Substantia nigra (tissue), 51 donors: ENCODE measurements at places on chromosomes 13 and 19.

- no peak for DNase-seq
Measured at GRCh38 chr13:111611651-111612050, 291.2 kb downstream of the TEX29 start.

- no peak for DNase-seq
Measured at GRCh38 chr19:22332924-22333323, 46.7 kb downstream of the ZNF729 start.

DNA sequence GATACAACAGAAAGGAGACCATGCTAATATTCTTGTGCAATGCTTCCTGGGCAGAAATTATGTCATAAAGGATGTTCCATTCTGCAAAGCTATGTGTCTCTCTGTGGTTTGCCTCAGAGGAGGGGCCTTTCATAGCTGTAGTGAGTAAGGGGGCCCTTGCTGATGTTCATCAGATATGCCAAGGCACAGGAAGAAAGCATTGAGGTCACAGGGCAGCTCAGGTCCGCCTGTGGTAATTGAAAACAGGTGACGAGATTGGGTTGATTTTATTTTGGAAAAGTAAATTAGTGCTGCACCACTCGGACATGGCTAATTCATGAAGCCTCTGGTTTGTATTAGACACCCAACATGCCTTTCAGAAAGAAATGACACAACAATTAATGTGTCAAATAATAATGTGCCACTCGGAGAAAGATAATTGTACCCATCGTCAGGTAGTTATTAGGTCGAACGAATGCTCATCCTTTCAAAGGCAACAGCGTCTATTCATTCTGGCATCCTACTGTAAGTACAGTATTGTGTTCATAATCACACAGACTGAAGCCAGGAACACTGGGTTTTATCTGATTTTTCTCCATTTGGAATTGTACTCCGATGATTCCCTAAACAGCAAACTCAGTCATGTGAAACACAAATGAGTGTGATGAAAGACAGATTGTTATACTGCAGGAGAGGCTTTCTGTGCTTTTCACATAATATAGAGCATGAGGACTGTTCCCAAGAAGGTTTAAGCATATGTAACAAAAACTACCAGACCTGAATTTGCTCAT is 421.6 kb upstream of the KLF12 start:
- no peak for DNase-seq

GRCh38 chr13:43786472-43786765 is 353 bp downstream of the ENOX1 start:
- no peak for DNase-seq

- no peak for DNase-seq
Measured at GRCh38 chr13:30027569-30028455, 177.4 kb upstream of the UBL3 start.

DNA sequence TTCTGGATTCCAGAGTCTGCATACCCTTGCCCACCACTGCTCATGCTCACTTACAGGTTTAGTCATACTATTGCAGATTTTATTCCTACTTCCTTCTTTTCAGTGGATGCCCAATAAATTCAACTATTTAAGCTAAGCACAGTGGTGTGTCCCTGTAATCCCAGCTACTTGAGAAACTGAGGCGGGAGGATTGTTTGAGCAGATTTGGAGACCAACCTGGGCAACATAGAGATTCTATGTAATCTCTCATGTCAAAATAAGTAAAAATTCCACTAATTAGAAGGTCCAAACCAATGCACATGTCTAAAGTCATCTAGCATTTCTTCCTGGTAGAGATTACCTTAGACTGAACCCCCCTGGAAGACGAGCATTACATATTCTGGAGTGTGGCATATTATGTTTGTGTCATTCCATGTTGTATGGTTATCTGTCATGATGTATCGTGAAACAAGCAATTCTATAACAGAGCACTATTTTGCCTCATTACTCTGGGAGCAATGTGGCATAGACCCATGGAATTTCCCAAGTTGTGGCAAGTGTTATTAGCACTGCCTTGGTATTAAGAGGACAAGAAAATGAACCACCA is 8.3 kb downstream of the HMGB1 start:
- DNase-seq = no peak

DNA sequence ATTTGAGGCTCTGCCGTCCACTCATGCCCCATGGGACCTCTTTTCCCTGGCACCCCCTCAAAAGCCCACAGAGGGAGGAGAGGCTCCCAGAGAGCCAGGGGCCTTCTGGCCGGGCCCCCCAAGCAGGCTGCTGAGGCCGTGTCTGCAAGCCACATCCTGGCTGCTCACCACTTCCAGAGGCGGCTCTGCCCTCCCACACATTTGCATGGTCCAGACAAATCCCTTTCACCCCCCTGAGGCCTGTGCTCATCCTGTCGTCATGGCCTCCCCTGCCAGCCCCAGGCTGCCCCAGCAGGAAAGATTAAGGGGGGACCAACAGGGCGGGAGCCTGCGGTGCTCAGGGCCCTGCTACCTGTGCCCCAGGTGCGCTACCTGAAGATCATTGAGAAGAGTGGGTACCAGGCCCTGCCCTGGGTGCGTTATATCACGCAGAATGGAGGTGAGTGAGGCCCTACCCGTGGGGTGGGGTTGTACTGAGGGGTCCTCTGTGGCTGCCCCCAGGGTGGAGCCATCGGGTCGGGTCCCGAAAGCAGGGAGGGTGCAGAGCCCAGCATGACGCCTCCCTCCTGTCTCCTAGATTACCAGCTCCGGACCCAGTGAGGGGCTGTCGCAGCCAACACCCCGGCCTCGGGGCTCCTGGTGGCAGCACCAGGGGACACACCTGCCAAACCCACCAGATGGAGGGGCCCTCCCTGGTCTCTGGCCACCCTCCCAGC is 36.3 kb downstream of the AP1M1 start:
- DNase-seq = no peak

GRCh38 chr13:27607125-27607524 is 13.2 kb downstream of the LNX2 start:
- DNase-seq = no peak

DNA sequence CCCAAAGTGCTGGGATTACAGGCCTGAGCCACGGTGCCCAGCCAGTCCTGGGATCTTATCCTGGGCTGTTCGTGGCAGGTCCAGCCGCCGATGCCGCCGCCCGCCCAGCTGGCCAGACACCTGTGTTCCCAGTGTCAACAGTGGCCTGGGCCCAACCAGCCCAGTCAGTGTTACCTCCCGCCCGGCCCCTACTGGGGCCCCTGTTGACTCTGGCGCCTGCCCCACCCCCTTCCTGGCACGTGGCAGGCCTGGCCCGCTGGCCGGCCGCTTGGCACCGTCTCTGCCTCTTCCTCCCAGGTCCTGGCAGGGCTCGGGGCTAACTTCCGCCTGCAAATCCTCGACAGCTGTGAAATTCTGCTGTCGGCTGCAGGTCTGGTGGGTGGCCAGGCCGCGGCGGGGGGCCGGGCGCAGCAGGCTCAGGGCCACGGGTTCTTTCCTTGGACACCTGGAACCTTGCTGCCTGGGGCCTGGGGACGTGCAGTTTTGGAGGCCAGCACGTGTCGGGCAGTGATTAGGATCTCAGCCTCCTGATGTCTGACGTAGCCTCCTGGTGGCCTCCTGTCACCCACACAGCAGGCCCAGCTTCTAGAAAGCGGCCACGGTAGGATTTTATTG is 9.1 kb downstream of the ARID3A start:
- DNase-seq = peak; percentile 76

DNA sequence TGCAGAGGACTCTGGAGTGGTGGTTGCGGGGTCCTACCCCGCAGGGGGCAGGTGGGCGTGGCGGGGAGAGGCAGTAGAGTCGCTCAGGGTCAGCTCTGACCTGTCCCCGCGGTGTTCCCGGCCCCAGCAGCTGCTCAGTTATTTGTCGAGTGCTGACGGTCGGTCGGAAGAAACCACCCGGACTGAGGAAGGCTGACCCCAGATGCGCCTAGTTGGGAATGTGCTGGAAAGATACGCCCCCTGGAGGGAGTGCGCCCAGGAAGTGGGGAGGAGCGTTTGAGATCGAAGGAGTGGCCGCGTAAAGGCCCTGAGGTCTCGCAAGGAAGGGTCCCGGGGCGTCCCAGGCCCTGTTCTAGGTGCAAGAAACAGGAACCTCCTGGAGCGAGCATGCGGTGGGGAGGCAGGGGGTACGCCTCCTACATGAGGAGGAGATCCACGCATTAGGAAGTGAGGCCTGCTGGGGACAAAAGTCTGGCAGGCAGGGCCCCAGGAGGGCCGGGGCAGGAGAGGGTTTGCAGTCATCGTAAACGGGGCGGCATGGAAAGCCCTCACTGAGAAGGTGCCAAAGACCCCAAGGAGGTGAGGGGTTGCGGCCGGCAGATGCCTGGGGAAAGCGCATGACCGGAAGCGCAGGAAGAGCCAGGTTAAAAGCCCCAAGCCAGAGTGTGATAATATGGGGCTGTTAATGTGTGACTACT is 9.2 kb downstream of the CCDC8 start:
- DNase-seq = no peak

- DNase-seq = peak; percentile 93
Measured at GRCh38 chr19:45467456-45468158, at the start of gene FOSB. FOSB (plus strand) TSS chr19:45467996; CDS start chr19:45468587, 591 bp downstream.

DNA sequence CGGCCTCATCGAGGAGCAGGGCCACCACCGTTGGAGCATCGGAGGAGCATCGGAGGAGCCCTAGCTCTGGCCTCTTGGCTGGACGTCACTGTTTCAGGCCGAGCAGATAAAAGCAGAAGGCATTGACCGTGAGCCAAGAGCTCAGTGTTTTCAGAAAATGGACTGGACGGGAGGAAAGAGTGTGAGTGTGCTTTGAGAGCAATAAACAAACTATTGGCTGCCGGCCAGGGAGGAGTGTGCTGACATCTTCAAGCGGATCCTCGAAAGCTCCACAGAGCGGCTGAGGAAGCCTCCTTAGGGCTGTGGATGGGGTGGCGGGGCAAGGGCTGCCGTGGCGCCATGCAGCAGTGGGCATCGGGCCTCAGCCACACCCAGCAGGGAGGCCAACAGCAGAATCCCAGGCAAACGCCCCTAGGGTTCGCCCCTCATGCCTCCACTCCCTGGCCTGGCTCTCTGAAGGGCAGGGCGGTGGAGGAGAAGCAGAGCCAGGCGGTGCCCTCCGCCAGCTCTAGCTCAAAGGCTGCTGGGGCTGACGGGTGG is 41.8 kb downstream of the IRS2 start:
- no peak for DNase-seq

GRCh38 chr13:56134524-56134923 is 1006.2 kb upstream of the PRR20A start:
- no peak for DNase-seq

- DNase-seq = no peak
Measured at GRCh38 chr13:74204602-74205312, 70.6 kb upstream of the KLF12 start.

- DNase-seq = no peak
Measured at GRCh38 chr13:47326061-47326460, 429.2 kb upstream of the HTR2A start.

DNA sequence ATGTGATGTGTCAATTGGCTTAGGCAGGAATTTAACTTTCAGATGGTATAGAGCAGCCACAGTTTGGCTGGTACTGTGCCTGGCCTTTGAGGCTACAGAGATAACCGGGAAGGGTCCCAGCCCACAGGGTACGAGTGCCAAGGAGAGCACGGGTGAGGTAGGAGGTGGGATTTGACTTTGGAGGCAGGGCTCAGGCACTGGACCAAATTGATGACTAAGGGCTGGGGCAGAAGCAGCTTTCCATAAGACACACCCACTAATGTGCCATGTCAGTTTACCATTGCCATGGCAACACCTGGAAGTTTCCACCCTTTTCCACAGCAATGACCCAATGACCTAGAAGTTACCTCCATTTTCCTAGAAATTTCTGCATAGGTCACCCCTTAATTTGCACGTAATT is 466.2 kb downstream of the TSHZ3 start:
- DNase-seq = no peak

- peak; percentile 28 for DNase-seq
Measured at GRCh38 chr13:75876142-75877050, 240.3 kb downstream of the LMO7 start.

DNA sequence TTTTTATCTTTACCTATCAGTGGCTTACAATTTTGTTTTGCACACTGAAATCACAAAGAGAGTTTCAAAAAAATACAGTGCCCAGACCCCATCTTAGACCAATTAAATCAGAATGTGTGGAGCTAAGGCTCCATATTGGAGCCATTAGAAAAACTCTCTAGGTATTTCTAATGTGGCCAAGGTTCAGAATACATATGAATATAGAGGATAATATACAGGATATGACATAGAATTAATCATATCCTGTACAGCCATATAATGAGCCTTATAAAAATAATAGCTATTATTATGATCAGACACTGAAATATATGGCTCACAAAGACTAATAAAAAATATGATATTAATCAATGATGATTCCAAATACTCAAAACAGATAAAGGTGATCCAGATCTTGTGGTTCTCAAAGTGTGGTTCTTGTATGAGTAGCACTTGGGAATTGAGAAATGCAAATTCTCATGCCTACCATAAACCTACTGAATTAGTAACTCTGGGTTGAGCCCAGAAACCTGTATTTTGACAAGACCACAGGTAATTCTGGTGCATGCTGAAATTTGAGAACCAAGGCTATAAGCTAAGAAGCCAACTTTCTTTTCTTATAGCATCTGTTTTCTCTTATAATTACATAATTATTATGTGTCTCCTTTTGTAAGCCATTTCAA is 408.0 kb downstream of the DIAPH3 start:
- DNase-seq = no peak

- DNase-seq = no peak
Measured at GRCh38 chr13:30493658-30494381, 28.1 kb upstream of the HMGB1 start.

- no peak for DNase-seq
Measured at GRCh38 chr13:111476197-111476596, 155.8 kb downstream of the TEX29 start.
